ENCODE measurements at places on chromosomes 2 and 18.
A peak's percentile ranks its signal among the peaks of the same experiment; 100 is the strongest.

DNA sequence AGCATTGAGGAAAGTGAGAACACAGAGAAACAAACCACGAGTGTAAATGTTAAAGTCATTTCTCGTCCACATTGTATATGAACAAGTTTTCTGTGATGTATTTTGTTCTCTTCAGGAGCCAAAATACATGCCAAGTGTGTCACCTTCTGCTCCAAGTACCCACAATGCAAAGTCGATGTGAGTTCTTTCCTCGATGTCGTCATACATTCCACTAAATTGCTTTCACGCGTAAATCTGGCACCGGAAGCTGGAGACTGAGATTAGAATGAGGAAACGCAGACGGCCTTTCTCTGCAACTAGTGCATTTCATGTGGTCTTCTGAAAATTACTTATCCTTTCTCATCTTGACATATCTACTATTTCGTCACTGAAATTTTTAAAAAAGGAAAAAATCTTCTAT, 118.5 kb upstream of the SALL3 start:
- DNase-seq: no peak

- no peak for DNase-seq
These were observed 213.6 kb downstream of the ATAD2B start for GRCh38 chr2:23713351-23713750.

- DNase-seq: no peak
These were observed 65.7 kb upstream of the DARS1 start for GRCh38 chr2:136051001-136051724.

GRCh38 chr2:219356834-219357233, 24.3 kb upstream of the RESP18 start:
- DNase-seq: no peak

DNA sequence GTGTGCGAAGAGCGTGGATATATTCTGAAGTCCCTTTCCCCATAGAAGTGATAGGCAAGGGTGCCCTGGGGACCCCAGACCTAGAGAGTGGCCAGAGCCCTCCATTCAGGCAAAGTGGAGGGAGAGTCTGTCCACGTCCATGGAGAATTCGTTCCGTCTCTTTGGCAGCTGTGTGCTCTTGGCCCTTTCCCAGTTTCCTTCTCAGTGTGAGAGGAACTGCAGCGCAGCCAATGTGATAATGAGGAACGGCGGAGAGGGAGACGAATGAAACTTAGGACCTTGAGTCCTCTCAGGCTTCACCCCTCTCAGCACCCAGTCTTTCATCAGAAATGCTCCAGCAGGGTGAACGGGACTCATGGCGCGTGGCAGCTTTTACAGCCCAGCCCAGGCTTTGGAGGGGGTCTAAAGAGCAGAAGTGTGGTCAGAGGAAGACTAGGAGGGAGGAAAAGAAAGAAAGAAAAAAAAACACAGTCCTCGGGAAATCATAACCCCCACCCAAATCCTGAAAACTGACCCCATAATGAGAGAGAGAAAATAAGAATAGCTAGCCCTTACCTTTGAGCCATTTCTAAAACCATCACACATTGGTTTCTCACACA, 95.0 kb upstream of the RIOK3 start:
- DNase-seq: peak; percentile 54

DNA sequence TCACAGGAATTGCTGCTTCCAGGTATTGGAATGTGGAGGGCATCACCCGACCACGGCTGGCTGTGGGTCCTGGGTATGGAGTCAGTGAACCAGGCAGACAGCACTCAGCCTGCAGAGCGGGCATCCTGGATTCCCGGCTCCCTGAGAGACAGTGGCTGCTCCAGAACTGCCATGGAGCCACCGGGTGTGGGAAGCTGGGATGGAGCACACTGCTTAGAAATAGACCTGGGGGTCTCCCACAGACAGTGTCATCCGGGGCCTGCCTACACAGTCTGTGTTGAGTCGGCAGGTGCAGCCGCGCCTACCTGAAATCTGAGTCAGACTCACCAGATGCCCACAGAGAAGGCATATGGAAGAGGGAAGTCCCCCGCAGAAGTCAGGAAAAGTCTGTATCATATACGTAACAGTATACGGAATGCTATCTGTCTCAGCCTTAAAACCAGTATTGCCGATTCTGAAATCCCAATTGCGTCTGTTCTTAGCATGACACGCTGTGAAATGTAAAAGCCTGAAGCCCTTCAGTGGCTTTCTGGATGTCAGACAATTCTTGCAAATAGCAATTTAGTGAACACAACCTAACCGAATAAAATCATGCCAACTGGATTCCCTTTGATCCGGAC, 509.7 kb upstream of the MYT1L start:
- no peak for DNase-seq

DNA sequence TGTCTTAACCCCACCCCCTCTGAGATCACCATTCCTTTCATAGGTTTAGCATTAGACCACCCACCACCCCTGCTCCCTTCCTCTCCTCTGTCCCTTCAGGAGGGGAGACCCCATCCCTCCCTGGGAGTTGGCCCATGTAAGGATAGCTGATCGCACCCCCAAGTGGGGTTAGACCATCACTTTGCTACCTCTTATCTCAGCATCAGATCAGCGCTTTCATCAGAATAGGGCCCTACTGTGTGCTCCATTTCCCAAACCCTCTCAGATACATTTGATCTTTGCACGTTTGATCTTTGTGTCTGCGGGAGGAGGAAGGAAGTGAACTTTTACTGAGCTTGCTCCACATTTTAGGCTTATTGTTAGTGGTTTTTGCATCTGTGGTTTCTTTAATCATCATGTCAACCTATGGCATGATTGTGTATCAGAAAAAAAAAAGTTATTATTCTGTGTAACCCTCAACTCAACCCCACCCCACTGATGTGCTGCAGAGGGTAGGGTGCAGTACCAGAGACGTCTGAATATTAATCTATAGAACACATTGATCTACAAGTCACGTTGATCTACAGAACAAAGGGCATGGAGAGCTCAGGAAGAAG, 81.2 kb downstream of the PDCL3 start:
- no peak for DNase-seq

GRCh38 chr2:216164576-216164975, 55.4 kb downstream of the XRCC5 start:
- no peak for DNase-seq

DNA sequence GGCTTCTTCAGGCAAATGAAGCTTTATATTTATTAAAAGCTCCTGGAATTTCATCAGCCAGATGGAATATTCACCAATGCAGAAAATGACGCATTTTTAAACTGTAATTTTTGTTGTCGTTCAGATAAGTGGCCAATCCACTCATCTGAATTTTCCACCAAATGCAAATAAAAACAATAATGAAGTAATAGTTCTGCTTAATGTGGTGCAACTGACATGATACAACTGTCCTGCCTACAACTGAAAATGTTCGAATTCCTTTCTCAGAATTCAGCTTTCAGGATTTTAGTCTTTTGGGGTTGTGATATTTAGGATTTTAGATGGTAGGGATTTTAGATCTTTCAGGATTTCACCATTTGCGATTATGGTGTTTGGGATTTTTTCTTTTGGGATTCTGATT, 27.1 kb upstream of the PUM2 start:
- DNase-seq: no peak

DNA sequence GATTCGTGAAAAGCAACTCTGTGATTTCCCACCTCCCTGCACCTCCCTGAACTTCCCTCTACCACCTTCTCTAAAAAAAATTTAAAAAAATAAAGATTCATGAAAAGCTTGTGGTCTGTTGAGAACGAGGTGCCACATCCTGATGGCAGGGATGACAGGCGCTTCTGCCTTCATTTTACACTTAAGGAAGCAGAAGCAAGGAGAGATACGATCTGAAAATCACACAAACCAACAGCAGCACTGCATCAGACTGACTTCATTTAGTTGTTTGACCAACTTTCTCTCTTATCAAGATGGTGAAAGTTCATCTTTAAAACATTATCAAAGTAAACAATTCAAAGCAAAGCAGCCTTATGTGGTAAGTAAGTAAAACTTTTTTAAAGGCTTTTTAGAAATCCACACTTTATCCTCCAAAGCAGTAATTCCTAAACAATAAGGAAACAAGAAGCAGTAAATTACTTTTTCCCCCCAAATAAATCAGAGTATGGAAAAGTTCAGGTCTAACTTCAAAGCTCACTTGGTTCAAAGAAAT, 15.5 kb downstream of the WDFY1 start:
- DNase-seq: no peak

DNA sequence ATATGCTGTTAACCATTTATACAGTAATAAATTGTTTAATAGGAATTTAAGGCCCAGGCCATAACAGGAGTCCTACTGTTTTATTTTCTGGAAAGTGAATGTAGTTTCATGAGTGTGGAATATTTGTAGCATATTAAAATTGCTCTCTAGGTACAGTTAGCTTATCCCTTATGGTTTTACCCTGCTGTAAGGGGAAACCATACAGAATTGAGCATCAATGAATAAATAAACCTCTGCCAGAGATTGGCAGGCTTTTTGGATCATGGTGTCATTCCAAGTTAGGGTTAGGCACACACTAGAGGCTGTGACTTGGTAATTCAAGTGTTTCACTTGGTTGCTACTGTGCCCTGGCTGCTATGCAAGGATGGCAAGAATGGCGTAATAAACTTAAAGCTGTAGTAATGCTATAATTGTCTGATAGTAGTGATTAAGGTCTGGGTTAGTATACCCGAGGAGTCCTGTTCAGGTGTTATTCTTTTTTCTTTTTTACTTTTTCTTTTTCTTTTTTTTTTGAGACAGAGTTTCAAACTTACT, 30.4 kb downstream of the BMPR2 start:
- no peak for DNase-seq

DNA sequence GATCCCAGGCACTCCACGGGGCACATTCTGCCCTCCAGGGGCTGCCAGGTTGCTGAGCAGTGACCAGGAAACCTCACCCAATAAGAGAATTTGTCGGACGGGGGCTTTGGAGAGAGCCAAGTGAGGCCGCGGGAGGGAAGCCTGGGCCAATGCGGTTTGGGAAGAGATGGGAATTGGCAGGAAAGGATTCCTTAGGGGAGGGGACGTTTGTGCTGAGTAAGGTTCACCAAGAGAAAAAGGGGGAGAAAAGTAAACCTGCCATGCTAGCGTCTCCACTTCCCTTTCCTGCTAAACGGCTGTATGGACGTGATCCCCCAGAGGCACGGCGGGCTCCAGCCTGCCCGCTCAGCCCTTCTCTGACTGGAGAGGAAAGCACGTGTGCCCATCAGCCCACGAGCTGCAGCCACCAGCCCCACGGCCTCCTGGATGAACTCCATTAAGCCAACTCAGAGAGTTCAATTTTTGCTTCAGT, 194.4 kb upstream of the ID2 start:
- no peak for DNase-seq

DNA sequence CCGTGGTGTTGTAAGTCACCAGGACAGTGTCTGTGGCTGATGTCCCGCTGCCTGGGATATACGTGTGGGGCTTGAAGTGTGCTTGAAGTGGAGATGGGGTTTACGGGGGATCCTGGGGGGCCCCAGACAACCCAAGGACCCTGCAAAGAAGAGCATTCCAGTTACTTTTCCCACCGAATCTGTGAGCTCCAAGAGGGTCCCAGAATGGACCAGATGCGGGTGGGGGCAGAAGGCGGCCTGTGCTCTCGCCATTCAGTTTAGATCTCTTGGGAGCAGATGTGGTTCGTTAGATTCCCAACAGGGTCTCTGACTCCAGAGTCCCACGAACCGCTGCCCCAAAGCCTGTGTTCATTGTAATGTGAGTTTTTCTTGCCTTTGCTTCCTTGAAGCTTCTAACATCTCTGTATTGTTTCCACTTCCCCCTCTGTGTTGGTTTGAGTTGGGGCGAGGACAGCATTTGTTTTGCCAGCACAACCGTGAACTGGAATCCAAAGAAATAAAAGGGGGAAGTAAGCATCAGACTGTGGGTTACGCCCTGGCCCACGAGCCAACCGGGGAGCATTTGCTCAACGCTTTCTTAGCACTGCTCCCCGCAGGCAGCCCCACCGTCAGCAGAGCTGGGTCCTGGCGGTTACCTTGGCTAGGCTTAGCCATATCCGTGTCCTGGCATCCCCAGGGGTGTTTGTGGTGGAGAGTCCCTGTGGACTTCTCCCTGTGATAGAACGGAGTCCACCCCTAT, 92.1 kb downstream of the SH3BP4 start:
- no peak for DNase-seq

Measured in choroid plexus epithelial cell (primary cell).